Right ventricle myocardium superior (tissue), 1 donor: ENCODE measurements at places on chromosomes 7 and 10.

DNA sequence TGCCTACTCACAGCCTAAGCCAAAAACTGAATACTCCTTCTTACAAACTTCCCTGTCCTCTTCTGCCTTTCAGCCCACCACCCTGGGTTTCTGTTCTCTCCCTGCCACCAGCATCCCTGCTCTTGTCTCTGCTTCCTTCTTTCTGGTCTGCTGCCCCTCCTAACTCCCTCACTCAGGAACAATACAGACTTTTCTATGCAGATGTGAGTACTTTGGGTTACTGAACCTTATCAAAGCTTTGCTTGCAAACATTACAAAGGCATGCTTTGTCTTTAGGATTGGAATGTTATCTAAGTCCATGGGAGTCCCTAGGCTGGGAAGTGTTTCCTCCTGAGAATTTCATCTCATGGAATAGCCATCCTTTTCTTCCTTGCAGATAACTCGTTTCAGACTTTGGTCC is 28.9 kb downstream of the CNNM1 start:
- no peak for DNase-seq

- no peak for DNase-seq
Measured at GRCh38 chr10:92517034-92517655, 56.7 kb downstream of the IDE start.

- no peak for DNase-seq
Measured at GRCh38 chr10:127849921-127850320, 42.8 kb downstream of the CLRN3 start.

DNA sequence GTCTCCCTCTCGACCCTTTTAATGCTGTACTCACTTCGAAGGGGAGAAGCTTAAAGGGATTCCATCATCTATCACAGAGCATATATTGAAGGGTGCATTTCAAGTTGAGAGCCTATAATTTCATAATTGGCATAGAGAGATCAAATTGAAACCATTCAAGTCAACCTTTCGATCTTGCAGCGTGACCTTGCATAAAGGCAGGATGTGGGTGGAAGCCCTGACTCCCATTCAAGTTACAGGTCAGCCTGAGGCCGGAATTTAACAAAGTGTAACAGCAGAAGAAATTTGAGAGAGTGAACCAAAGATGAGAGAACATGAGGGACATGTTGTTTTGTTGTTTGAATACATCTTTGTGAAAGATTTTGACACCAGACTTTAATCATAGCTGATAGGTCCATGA is 195.3 kb upstream of the TPK1 start:
- DNase-seq: no peak

DNA sequence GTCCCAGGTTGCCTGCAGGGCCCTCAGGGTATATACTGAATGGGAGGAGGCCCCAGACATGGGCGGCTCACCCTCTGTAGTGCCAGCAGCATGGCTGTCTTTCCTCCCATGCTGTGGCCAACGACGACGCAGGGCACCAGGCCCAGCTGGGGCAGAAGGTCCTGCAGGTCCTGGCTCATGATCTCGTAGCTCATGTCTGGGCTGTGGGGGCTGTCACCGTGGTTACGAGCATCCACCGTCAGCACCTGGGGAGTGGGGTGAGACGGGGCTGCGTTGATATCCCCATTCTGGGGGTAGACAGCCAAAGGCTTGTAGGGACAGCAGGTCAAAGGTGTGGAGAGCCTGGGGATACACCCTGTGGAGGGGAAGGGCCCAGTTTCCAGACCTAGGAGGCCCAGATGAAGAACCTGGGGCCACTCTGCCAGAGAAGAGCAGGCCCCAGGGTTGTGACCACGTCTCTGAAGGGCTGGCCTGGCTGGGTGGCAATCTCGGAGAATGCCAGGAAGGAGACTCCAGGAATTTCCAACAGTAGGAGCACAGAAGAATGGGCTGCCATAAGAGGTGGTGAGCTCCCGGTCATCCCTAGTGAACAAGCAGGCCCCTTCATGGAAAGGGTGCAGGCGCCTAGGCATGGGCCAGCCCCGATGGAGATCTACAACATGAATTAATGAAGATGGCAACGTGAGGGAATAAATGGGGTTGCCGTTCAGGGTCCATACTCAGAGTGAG is 947 bp downstream of the ABHD11 start:
- DNase-seq: no peak

DNA sequence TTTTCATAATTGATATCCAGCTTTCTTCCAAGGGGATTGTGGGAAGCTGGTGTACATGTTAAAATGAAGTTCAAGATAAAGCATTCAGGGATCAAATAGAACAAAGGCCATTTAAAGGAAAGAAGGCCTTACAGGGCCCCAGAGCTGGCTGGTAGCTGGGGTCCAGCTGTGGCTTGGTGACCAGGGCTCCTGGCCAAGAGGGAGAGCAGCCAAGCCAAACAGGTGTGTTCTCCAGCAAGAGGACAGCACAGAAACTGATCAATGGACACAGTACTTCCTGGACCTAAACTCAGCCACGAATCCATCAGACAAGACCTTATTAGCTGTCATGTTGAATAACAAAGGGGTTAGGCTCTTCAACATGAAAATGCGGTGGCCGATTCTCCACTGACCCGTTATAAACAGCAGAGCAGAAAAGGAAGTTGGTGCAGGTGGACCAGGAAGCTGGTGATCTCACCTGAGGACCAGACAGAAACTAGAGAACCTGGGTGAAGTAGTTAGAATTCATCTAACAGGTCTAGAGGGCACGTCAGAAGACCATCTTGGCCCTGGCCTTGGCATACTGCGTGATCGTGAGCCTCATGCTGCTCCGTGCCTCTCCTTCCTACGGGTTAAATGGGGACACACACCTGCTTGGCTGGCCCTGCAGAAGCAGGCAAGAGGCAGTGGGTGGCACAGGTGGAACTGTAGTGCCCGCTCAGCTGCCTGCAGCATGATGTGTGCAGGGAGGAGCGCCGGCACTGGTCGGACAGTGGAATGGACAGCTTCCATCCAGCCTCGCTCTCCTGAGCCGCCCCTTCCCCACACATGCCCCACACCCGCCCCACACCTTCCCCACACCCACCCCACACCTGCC is 53.8 kb downstream of the PARP12 start:
- no peak for DNase-seq

DNA sequence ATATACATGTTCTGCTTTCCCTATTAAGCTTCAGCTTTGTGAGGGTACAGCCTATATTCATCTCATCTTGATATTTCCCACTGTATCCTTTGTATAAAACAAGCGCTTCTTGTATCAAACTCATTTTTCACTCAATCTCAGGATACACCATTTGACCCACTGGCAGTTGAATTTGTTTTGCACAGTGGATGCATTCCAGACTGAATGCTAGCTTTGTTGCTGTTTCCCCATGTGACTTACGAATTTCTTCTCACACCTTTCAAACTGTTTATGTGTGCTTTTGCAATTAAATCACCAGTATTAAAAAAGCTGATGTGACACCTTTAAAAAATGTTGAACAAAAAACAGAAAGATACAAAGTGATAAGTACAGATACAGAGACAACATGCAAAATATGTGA is 180.9 kb downstream of the ZNF438 start:
- DNase-seq: no peak

- DNase-seq: no peak
Measured at GRCh38 chr10:123309731-123310130, 155.5 kb downstream of the BUB3 start.

GRCh38 chr10:78025685-78026364 is 3.5 kb downstream of the POLR3A start:
- DNase-seq: no peak
